ENCODE measurements at places on chromosomes 12 and 14. TPM values are rescaled to one million over a fixed set of nuclear protein-coding genes. Genes with fewer than 3 reads are reported as not detected.

The PLD4 gene
- not detected for total RNA-seq

DNA sequence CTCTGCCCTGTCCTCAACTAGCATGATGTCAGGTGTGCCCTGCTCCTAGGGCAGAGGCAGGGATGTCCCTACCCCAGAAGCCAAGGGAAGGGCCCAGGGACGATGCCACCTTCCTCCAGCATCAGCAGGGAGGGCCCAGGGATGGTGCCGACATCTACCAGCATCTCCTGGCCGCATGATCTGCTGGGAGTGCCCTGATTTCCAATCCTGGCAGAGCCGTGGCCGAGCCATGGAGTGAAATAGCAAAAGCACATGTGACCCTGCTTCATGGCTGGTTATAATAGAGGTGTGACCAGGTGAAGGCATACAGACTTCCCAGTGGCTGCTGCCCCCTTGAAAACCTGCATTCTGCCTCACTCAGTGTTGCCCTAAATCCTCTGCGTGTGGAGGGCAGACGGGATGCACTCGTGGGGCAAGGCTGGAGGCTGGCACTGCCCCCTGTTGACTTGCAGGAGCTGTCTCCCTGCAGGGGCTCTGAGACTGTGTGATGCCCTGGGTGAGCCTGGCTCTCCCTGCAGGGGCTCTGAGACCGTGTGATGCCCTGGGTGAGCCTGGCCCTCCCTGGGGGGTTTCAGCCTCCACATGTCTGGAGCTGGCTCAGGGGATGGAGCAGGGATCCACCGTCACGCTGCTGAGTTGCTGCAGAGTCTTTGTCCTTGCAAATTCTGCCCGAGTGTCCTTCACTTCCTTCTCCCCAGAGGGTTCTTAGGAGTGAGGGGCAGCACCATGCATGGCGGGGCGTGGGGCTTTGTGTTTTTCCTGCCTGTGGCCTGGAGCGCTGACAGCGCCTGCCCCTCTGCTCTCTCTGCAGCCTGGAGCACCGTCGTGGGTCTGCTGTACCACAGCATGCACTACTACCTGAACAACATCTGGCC, 51.7 kb downstream of the ADGRD1 start:
- H3K36me3 ChIP-seq, result no peaks in the 10 kb centered on the region
- H3K4me3 ChIP-seq, result no peak overlapping the region
- H3K27ac ChIP-seq, result no peak overlapping the region
- no peaks in the 10 kb centered on the region for H3K27me3 ChIP-seq
- no peak for DNase-seq

The ALG10 gene
- 20.5 TPM for total RNA-seq

GRCh38 chr14:101721111-101721510, 40.4 kb upstream of the PPP2R5C start:
- no peaks in the 10 kb centered on the region for H3K36me3 ChIP-seq
- H3K27me3 ChIP-seq, result no peaks in the 10 kb centered on the region
- DNase-seq, result no peak
- no peak overlapping the region for H3K27ac ChIP-seq
- no peak overlapping the region for H3K4me3 ChIP-seq

- H3K36me3 ChIP-seq, result no peaks in the 10 kb centered on the region
- H3K4me3 ChIP-seq, result no peak overlapping the region
- no peaks in the 10 kb centered on the region for H3K27me3 ChIP-seq
- H3K4me1 ChIP-seq, result peaks cover 17% of the 10 kb centered on the region
These were observed 3.1 kb upstream of the IGF1 start for GRCh38 chr12:102483466-102483865.

DNA sequence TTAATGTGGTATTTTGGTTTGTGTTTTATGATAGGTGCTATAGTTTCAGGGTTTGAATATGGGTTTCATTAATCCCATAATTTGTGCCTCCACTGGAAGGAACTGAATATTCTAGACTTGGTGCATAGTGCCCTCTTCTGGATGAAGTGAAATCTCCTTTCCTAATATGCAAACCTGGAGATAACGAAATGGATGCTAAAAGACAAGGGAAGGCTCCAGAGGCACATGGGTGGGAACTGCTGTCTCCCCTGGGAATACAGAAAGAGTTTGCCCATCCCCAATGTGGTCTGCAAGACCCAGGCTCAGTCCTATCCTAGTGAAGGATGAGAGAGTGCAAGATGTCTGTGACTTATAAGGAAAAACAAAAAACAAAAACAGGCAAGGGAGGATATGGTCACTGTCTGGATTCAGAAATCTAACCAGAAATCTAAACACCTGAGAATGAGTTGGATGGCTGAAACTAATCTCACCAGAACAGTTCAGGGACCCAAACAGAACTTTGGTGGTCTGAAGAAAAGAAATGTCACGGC, 142.3 kb upstream of the TMPO start:
- no peaks in the 10 kb centered on the region for H3K36me3 ChIP-seq
- peak; percentile 73 for DNase-seq
- H3K27ac ChIP-seq, result no peak overlapping the region
- H3K27me3 ChIP-seq, result no peaks in the 10 kb centered on the region

The FGD6 gene
- total RNA-seq, result 25.4 TPM

DNA sequence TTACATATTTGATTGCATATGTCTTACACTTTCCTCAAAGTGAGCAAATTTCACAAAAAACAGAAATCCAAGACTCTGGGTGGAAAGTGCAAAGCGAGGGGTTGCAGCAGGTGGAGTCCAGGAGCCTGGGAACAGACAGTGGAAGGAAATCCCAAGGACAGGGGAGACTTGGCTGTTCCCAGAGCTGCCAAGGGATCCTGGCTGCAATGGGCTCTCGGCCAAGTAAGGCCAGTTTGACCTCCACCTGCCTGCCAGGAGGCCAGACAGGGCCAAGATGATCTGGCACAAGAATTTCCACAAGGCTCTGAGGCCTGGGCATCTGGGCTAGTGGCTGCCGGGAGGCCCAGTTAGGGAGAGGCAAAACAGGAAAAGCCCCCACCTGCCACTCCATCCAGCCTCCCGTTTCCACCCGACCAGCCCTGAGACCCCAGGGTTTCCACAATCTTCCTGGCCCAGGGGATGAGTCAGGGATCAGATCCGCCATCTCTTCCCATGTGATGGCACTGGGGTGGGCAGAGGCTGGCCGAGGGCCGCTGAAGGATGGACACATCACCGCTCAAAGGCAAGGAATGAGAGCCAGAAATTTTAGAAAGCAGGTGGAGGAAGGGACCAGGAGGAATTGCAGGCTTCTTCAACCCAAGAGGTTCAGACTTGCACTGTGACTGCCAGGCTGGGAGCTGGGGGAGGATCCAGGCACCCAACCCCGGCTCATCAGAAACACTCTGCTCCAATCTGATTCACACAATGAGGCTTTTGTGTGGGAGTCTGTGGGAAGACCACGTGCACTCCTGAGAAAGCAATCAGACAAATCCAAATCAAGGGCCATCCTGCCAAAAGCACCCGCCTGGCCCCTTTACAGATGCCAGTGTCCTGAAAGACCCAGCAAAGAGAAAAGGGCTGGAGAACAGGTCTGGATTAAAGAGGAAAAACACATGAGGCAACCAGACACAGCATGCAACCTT, 16.3 kb downstream of the SCARB1 start:
- H3K4me1 ChIP-seq, result peaks cover 26% of the 10 kb centered on the region
- H3K27ac ChIP-seq, result no peak overlapping the region

The GPR162 gene
- total RNA-seq, result 10.0 TPM

DNA sequence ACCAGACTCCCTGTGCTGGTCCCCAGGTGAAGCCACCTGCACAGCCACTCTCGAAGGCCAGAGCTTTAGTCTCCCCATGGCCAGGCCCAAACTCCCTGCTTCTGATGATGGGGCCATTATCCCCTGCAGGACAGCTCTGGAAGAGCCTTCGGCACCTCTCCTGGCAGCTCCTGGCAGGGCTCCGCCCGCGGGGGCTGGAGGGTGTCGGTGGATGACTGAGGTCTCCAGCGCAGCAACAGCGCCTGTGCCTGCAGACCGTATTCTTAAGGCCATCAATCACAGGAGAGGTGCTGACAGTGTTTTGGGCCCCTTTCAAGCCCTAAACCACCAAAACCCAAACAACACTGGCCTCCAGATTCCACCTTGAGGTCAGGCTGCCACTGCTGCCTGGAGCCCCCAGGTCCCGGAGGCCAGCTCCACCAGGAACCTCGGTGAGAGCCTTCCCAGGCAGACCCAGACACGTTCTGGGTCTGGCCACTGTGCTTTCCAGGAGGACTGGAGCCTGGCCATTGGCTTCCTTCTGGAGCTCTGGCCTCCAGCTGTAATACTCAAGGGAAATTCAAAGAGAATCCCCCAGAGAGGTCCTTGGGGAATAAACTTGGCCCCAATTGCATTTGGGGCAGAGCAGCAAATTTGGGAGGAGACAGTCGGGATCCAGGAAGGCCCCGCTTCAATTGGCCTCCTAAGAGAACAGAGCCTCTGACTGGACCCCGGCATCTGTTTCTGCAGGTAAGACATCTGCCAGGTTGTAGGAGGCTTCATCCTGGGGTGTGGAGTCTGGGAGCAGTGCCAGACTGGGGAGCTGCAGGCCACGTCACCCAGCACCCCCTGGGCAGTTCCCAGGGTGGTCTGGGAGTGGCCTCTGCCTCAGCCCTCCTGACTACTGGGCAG, 210.6 kb upstream of the RTL1 start:
- H3K36me3 ChIP-seq, result no peaks in the 10 kb centered on the region
- H3K27me3 ChIP-seq, result no peaks in the 10 kb centered on the region
- no peak for DNase-seq
- H3K4me3 ChIP-seq, result no peak overlapping the region
- no peaks in the 10 kb centered on the region for H3K4me1 ChIP-seq

GRCh38 chr14:47596860-47597259, 78.5 kb downstream of the MDGA2 start:
- no peak overlapping the region for H3K4me3 ChIP-seq
- DNase-seq, result no peak
- no peaks in the 10 kb centered on the region for H3K27me3 ChIP-seq

- no peaks in the 10 kb centered on the region for H3K36me3 ChIP-seq
- H3K4me3 ChIP-seq, result no peak overlapping the region
- DNase-seq, result no peak
- H3K4me1 ChIP-seq, result no peaks in the 10 kb centered on the region
- no peak overlapping the region for H3K27ac ChIP-seq
- no peaks in the 10 kb centered on the region for H3K27me3 ChIP-seq
These were observed 112.9 kb downstream of the HMGA2 start for GRCh38 chr12:65937161-65937641.

- H3K4me3 ChIP-seq, result no peak overlapping the region
- peaks cover 14% of the 10 kb centered on the region for H3K27me3 ChIP-seq
- no peaks in the 10 kb centered on the region for H3K36me3 ChIP-seq
- H3K27ac ChIP-seq, result no peak overlapping the region
- H3K4me1 ChIP-seq, result no peaks in the 10 kb centered on the region
- DNase-seq, result no peak
These were observed 89.6 kb downstream of the SCARB1 start for GRCh38 chr12:124774054-124774461.

GRCh38 chr12:92133171-92133570, 12.5 kb downstream of the BTG1 start:
- DNase-seq, result no peak
- no peaks in the 10 kb centered on the region for H3K27me3 ChIP-seq

DNA sequence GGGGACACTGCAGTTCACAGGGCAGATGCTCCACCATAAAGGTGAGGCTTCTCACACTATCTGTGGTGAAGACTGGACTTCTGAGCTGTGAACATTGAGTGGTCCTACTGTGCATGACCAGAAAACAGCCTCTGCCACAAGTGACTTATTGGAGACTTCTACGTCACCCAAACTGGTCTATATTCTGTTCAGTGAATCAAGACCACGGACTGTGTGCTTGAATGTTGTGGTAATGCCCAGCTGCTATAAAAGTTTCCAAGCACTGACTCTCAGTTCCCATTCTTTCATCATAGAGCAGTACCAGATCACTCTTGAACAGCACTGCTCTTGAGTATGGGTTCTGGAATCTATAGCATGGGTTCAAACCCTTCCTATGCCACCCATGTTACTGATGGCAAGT, 4.8 kb upstream of the PLEK2 start:
- H3K4me3 ChIP-seq, result no peak overlapping the region
- H3K36me3 ChIP-seq, result no peaks in the 10 kb centered on the region
- H3K27me3 ChIP-seq, result peaks cover 7% of the 10 kb centered on the region
